ENCODE measurements at places on chromosomes 7 and 10.
A peak's percentile ranks its signal among the peaks of the same experiment; 100 is the strongest.

- DNase-seq = no peak
Observed at GRCh38 chr10:110077436-110078130, 69.8 kb downstream of the ADD3 start.

- DNase-seq = no peak
Observed at GRCh38 chr7:105245398-105246114, 143.2 kb downstream of the SRPK2 start.

DNA sequence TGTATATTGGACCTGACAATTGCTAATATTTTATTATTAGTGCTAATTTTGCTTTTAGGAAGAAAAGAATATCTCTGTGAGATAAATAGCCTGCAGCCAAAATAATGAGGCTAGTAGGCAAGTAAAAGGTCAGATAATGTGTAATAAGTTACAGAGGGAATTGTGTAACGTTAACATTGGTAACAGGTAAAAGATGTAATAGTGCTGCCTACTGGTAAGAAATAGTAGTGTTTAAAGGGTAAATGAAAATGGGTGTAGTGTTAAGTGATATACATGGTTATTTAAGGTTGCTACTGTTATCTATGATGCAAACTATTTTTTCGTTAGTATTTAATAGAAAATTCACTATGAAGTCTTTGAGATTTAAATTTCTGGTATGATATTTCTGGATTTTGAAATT lies 9.2 kb upstream of the FOXP2 start:
- no peak for DNase-seq

- no peak for DNase-seq
Observed at GRCh38 chr7:151330661-151331060, 11.0 kb upstream of the NUB1 start.

GRCh38 chr10:14971867-14972448 lies 12.8 kb downstream of the MEIG1 start:
- DNase-seq = no peak

DNA sequence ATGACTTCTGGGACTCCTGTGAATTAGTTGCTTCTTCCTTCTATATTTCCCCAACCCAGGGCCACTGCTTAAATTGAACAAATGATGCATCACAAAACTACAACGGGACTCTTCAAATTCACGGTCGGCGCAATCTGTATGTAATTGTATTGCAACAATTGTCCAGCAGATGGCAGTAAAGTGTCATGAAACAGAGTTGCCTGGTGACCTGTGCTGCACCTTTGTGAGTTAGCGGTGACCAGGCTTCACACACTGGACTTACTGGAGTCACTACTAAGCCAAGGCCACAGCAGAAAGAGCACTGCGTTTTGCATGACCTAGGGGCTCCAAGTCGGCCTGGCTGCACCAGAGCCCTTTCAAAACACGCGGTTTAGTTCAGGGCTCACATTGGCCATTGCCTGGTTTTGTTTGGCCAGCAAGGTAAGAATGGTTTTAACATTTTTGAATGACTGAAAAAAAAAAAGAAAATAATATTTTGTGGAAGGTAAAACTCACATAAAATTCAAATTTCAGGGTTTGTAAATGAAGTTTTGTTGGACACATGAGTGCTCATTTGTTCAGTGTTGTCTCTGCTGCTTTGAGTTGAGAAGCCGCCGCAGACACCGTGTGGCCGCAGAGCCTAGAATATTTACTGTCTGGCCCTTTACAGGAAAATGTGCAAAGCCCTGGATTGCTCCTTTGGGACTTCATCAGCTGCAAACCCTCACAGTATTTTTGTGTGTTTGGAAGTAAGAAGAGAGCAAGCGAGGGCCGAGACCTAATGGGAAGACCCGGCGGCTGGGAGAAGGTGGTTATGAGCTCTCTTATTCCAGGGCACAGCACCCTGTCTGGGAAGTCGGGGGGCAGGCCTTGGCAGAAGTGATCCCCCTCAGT lies 23.2 kb upstream of the ZNF32 start:
- DNase-seq = no peak

- DNase-seq = no peak
Observed at GRCh38 chr7:69561266-69561960, 36.9 kb upstream of the AUTS2 start.

DNA sequence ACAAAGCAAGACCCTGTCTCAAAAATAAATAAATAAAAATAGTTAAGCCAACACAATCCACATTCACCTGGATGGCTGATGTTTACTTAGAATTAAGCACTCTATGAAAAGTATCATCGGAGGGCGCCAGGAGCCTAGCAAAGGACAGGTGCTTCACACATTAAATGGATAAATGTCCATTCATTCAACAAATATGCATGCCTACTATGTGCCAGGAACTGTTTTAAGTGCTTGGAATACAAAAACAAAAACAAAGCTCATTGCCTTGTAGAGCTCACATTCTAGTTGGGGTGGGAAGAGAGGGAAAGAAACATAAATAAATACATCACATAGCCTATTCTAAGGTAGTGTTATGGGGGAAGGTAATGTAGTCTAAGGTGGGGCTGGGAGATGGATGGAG lies 4.1 kb downstream of the BAIAP2L1 start:
- DNase-seq = no peak

- no peak for DNase-seq
Observed at GRCh38 chr10:113213035-113213434, 263.0 kb downstream of the TCF7L2 start.

- DNase-seq = no peak
Observed at GRCh38 chr10:49359349-49360270, 36.3 kb downstream of the DRGX start.

DNA sequence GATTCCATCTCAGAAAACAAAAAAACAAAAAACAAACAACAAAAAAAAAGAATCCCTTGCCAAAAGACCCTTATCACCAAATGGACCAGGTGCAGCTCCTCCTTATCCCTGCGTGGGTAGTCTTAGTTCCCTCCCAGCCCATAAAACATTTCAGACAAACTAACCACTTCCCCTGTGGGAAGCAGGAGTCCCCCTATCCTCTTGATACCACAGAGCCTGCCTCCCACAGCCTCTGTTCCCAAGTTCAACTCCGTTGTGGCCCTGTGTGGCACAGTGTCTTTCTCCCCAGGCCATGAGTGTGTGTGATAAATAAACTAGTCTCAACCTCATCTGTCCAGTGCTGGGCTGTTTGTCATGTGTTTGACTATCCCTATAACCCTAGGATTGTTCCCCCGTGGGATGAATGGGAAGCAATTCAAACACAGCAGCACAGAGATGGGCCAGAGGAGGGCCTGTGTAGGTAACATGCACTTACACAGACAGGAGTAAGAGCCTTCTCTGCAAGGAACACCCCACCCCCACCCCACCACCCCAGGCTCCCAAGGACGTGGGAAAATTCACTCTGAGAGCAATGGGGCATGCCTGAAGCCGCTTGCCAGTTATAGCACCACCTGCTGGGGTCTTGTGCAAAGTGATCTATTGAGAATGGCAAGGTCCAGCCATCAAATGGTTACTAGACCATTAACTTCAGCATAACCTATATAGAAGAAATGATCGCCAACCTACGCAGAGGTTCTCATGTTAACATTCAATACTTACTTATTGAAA lies 147.1 kb upstream of the GHITM start:
- DNase-seq = no peak

DNA sequence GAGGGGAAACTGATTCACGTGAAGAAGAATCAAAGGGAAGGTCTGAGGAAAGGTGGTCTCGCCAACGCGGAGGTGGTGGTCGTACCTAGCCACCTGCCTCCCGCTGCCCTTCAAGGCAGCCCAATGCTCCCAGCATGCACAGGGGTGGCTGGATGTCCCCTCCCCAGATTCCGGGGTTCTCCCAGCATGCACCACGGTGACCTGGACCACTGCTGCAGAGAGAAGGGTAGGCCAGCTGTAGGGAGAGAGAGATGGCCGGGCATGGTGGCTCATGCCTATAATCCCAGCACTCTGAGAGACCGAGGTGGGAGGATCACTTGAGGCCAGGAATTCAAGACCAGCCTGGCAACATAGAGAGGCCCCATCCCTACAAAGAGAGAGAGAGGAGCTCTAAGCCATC lies 32.4 kb upstream of the PPP2R2D start:
- no peak for DNase-seq

GRCh38 chr7:106367018-106367420 lies 82.2 kb upstream of the NAMPT start:
- DNase-seq = no peak

DNA sequence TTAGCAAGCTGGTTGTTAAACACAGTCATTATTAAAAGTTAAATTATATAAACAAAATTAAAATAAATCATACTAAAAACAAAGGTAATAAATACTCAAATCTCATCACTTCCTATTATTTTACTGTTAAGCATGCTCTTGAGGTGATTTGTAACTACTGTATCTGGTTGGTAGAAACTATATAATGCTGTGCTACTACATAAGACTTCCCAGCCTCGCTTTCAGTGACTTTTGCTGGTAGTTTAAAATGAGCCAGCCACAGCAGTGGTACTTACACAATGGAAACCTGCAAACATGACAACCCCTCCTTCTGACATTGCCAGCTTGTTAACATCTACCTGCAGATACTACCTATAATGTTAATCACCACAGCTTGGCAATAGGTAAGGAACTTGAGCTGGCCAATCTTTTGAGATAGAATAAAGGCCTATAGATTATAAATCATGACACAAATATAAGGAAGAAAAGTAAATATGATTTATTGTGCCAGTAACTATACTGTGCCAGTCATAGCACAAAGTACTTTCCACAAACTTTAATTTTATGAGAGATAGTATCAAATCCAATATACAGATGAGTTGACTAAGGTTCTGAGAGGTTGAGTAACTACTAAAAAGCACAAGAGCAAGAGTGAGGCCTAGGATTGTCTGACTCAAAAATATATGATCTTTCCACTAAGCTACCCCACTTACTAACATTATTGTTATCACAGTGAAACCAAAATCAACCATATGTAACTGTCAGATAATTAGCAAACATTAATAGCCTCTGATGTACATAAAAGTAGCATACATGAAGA lies 181.1 kb upstream of the ASAH2 start:
- DNase-seq = no peak

DNA sequence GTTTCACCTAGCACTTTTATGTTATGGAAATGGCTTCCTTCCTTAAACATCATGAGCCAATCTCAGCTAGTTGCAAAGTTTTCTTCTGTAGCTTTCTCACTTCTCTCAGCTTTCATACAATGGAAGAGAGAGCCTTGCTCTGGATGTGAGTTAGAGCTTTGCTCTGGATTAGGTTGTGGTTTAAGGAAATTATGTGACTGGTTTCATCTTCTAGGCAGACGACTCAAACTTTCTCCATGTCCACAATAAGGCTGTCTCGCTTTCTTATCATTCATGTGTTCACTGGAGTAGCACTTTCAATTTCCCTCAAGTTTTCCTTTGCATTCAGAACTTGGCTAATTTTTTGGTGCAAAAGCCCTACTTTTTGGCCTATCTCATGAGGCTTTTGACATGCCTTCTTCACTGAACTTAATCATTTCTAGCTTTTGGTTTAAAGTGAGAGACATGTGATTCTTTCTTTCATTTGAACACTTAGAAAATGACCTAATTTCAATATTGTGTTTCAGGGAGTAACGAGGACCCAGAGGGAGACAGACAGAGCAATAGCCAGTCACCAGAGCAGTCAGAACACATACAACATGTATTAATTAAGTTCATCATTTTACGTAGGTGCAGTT lies 49.8 kb downstream of the CNOT4 start:
- no peak for DNase-seq

- DNase-seq = no peak
Observed at GRCh38 chr10:52645187-52645758, 127.3 kb downstream of the MBL2 start.

DNA sequence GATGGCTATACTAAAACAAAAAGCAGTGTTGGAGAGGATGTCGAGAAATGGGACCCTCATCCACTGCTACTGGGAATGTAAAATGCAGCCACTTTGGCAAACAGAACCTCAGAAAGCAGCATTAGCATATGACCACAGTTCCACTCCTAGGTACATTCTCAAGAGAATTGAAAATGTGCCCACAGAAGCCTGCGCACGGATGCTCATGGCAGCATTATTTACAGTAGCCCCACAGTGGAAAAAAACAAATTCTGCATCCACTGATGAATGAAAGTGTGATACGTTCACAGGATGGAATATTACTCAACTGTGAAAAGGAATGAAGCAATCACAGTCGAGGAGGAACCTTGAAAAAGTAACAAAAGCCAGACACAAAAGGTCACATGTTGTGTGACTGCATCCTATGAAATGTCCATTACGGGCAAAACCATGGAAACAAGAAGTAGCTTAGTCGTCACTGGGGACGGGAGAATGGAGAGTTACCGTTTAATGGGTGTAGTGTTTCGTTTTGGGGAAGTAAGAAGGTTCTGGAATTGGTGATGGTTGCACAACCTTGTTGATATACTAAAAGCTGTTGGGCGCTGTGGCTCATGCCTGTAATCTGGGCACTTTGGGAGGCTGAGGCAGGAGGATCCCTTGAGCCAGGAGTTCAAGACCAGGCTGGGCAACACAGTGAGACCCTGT lies 2.5 kb upstream of the UPK3B start:
- no peak for DNase-seq

- DNase-seq = peak; percentile 39
Observed at GRCh38 chr10:43409385-43410109, 561 bp upstream of the HNRNPF start.

DNA sequence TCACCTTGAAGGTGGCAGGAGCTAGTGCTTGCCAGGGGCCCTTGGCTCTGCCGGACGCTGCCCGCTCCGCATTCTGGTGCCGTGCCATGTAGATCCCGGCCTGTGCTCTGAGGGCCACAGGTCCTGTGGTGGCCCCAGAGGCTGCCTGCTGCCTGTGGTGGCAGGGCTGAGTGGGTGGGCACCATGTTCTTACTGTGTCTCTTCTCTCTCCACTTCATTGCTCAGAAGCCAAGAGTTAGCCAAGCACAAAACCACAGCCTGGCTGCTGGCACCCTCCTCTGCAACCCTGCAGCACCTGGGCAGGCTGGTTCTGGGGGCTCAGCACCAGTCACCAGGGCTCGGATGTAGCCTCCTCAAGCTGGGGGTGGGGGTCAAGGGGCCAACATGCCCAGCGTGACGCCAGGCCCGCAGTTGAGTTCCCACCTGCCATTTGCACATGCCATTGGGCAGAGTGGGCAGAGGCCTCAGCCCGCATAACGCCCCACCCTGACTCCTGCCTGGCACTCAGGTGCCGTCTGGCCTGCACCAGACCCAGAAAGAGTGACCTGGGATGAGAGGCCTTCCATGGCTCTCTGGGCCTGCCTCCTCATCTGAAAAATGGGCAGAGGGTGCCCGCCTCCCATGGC lies 16.3 kb downstream of the ZMIZ1 start:
- no peak for DNase-seq

DNA sequence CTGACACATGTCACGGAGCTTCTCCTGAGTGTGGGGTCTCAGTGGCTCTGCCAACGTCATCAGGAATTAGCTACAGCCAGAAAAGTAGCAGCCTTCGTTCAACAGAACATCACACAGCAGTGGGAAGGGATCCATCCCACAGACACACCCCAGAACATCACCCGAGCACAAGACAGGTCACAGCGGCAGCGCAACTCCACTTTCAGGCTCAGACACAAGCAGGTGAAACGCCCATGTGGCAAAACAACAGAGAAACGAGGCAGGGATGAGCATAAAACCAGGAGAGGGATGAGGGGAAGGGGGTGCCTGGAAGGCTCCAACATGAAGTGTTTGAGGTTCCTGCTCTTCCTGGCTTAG lies 44.8 kb downstream of the CAMK2B start:
- no peak for DNase-seq
